Activated naive CD4-positive, alpha-beta T cell (primary cell): ENCODE measurements at places on chromosomes 3 and 15.

DNA sequence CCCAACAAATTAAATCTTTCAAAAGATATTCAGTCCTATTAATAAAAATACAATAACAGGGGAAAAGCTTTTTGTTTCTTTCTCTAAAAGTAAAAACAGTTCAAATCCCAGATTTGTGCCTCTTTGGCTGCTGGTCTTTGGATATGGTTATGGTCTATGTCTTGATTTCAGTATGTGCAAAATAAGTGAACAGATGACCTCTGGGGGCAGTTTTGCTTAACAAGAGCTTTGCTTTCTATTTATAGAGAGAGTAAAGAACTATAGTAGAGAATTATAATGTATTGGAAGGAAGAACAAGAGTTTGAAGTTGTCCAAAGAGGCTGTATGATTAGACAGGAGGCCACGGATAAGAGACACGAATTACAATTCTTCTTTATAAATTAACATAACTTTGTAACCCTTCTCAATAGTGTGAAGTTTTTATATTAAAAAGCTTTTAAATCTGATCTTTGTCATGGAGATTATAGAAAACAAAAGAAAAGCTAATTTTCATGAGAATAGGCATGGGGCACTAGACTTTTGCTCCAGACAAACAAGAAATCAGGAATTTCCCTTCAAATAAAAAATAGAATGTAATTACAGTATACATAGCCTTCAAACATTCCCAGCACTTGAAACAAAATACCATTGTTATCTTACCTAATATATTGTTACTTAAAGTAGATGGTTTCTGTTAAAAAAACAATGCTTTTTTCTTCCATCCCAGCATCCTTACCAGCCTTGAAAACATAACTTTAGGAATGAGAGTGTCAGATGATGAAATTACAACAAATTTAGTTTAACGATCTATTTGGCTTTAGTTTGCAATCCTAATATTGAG is 432.7 kb upstream of the ARHGEF26 start:
- DNase-seq = no peak

GRCh38 chr3:78277220-78277619 is 1237.3 kb downstream of the ROBO2 start:
- no peak for DNase-seq

- DNase-seq = no peak
Measured at GRCh38 chr15:68693071-68693470, 114.3 kb downstream of the CORO2B start.

GRCh38 chr3:186589121-186589520 is 18.6 kb downstream of the DNAJB11 start:
- no peak for DNase-seq

- no peak for DNase-seq
Measured at GRCh38 chr3:110755345-110755744, 316.3 kb upstream of the NECTIN3 start.

- DNase-seq = no peak
Measured at GRCh38 chr3:194326192-194326967, 24.7 kb downstream of the CPN2 start.

DNA sequence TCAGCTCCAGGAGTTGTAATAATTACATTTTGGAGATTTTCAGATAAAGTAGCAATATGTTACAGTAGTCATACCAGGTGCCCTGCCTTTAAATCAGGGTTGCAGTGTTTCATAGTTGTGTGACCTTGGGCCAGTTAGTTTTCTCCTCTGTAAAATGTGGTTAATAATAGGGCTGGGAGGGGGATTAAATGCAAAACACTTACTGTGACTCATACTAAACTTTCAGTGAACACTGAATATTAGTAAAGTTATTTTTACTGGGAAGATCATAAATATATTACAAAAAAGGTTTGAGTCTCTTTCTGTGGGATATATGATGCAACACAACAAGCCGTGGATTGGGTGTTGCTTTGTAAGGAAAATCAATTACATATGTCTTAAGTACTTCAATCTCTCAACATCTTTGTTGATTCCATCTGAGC is 1.1 kb upstream of the EBLN2 start:
- DNase-seq = no peak

- DNase-seq = no peak
Measured at GRCh38 chr3:157868196-157868595, 238.0 kb downstream of the SHOX2 start.

- no peak for DNase-seq
Measured at GRCh38 chr15:41564960-41565502, 6.0 kb downstream of the TYRO3 start.

DNA sequence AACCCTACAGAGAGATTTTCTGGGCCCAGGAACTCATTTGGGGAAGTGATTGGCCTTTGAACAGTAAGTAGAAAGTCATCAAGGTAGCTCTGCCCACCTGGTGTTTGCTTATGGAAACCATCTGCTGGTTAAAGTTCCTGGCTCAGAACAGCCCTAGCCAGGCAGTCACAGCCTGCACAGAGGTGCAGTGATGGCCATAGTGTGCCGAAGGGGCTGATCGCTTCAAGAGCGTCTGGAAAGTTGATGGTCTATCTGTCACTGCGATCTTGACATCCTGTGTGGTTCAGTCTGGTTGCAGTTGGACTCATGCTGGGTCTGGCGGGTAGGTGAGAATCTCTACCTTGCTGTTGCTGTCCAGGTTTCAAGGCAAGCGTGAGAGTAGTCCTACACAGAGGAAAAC is 151.6 kb downstream of the SLCO3A1 start:
- DNase-seq = no peak

DNA sequence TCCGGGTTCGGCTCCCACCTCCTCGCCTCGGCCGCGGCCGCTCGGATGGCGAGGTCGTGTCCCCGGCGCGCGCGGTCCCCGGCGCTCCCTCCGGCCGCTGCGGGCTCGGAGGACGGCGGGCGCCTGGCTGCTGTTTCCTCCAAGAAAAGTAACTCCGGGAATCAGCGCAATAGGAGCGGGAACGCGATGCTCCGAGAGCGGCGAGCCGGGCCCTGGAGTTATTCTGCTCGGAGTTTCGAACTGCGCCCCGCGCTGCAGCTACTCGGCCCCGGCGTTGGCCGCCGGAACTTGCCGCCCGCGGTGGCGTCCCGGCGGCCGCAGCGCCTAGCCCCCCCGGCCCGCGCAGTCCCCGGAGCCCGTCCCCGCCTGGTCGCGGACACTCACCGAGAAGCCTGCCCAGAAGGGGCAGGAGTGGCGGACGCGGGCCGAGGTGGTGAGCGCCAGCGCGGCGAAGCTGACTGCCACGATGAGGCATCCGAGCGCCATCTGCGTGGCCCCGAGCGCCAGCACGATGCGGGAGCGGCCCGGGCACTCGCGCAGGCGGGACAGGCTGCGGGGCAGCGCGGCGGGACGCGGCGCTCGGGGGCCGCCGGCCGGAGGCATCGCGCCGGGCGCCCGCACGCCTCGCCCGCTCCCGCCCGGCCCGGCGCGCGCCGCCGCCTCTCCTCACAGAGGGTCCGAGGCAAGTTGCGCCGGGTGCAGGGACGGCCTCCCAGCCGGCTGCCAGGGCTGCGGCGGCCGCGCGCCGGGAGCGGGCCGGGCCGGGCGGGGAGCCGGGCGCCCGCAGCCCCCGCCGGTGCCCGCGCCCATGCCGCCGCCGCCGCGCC is 251.9 kb downstream of the TJP1 start:
- no peak for DNase-seq

DNA sequence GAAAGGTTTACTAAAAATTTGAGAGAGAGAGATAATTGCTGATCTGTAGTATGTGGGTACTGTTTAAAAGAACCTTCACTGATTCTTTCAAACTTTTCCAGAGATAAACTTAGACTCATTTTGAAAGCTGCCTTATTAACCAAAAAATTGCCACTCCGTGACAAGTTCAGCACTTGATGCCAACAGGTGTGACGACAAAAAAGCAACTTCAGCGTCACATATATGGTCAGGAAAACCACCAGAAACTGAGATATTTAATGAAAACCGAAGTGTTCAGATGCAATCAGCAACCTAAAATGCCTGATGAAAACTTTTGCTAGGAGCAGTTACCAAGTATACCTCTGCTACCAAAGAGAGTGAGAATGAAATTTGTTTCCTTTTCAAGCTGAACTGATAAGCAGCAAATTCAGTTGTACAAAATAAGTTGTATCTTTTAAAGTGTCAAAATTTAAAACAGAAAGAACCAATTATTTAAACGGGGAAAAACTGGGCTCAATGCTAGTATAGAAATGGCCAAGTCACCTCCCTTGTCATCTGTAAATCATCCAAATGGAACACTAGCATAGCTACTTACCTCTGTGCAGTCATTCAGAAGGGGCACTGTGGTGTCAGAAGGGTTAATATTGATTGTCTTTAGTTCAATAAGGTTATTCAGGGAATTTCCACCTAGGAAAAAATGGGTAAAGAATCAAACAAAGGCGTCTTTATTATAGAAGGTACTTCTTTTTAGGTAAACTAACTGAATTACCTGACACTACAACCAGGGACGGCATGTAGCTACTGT is 91.5 kb upstream of the OCA2 start:
- no peak for DNase-seq

DNA sequence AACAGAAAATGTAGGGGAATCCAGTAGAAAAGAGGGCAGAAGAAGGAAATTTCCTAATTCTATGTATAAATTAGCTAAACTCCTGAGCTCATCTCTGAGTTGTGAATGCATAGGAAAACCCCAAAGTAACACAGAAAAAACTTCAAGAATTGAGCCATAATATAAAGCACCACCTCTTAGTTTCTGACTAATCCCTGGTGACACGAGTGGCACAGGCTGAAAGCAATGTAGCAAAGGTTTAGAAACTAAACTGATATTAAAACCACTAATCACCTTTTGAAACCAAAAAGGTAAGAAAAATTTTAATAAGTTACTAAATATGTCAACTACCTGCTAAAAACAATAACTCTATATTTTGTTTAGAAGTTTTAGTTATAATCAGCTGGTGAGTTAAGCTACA is 255.6 kb upstream of the NECTIN3 start:
- no peak for DNase-seq

GRCh38 chr3:181710345-181711291 is 1.1 kb upstream of the SOX2 start:
- no peak for DNase-seq

DNA sequence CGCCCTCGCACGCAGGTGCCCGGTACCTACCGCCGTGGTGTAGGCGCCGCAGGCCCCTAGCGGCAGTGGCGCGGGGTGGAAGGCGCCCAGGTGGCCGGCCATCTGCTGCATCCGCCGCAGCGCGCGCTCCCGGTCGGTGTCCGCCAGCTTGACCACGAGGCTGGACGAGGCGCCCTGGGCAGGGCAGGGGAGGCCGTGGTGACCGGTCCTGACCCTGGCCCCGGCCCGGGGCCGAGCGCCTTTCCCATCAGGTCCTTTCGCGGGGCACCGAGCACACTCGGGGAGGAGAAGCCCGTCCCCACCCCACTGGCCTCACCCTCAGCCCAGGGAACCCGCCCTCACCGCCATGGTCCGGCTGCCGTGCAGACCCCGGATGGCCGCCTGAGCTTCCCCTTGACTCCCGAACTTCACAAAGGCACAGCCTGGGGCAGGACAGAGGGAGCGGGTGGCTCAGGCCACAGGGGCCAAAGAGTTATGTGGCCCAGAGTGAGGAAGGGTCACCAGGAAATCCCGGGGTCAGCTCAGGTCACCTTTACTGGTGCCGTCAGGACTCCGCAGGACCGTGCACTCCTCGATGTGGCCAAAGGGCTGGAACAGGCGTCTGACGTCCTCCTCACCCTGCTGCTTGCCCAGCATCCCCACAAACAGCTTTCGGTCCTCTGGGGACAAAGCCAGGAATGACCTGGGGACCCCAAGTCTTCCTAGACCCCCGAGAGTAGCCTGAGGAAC is 17.4 kb upstream of the PARP6 start:
- DNase-seq = no peak

DNA sequence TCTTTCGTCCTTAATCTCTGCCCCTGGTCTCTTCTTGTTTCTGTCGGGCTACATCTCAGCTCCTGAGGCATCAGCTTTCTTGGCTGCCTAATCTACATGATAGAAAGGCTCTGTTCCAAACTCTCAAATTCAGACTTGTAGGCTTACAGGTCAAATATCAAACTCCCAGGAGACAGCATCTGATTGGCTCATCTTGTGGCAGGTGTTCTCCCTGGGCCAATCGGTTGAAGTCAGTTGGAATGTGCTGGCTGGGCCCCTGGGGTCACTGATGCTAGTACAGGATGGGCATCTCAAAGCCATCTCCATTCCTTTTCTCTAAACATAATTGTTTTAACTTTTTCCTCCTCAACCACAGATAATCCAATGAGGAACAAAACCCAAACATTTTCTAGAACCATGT is 198.7 kb downstream of the CNTN3 start:
- no peak for DNase-seq
